ENCODE measurements at places on chromosomes 4 and X.

GRCh38 chr4:65495439-65495838 lies 174.8 kb downstream of the EPHA5 start:
- no peak for DNase-seq

DNA sequence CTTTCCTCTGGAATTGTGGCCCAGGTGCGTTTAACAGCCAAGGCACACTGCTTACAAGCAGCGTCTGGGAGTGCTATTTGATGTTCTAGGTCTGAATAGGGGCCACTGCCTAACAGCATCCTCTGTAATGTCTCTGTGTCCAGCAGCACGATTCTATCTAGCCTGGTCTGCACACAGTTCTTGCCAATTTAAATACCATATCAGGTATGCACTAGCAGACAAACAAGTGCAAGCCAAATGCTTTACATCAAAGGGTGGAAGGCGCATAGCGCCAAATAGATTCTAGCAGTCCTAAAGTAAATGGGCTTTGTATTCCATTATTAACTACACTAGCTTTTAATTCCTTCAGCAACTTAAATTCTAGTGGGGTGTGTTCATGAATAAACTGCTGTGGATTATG lies 15.8 kb upstream of the UGDH start:
- no peak for DNase-seq

- no peak for DNase-seq
Measured at GRCh38 chr4:54400802-54401201, 171.7 kb downstream of the PDGFRA start.

GRCh38 chr4:53592686-53593501 lies 1.6 kb upstream of the LNX1 start:
- no peak for DNase-seq

DNA sequence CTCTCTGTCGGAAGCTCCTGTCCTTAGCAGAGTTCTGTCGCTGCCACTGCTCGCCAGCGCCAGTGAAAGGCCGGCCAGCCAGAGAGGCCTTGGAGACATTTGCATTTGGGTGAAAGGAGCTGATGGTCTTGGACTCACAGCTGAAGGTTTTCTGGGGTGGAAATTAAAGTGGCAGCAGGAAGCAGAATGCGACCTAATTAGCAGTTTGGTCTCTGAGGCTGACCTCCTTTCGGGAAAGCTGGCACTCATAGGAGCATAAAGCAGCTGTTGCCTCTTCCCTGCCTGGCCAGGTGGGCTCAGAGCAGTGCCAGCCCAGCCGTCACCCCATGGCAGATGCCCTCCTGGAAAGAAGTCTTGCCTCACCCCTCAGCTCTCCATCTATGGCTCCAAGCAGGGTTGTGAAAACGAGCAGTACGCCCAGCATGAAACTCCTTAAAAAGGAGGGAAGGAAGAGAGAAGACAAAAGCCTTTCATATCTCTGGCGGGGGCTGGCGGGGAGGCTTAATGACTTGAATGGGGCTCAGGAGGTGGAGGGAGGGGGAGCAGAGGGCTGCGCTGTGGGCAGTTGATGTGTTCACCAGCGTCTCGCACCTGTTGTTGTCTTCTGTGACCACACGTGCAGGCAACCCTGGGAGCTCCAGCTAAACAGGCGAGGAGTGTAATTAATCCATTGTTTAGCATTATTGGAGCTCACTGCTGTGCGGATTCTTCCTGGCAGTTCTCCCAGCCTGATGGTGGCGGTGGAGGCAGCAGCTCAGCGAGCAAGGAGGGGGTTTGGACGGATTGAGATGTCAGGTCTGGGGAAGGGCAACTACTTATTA lies 264.0 kb downstream of the MID1IP1 start:
- DNase-seq = no peak

DNA sequence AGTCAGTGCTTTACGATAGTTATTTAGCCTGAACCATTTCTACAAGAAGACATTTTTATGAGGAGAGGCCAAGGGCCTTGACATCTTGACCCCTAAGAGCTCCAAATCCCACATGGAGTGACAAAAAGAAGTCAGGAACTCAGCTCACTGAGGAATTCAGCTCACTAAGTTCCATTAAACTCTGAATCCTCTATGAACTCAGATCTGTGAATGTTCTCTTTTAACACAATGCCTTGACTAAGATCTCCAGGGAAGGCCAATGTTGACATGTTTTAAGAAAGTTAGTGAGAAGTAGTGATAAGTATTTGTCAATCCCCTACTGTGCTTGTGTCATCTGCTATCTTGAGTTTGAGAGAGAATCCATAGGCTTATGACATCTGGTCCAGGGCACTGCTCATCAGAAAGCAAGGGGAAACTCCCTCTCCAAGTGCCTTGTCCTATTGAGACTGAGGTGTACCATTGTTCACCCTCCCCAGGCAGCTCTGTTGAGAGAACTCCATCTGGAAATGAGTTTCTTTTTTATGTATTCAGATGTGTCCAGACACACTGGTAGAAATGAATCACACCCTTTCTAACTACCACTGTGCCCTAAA lies 68.7 kb upstream of the PCDH19 start:
- no peak for DNase-seq

GRCh38 chrX:118632862-118633261 lies 94.5 kb upstream of the IL13RA1 start:
- DNase-seq = no peak

DNA sequence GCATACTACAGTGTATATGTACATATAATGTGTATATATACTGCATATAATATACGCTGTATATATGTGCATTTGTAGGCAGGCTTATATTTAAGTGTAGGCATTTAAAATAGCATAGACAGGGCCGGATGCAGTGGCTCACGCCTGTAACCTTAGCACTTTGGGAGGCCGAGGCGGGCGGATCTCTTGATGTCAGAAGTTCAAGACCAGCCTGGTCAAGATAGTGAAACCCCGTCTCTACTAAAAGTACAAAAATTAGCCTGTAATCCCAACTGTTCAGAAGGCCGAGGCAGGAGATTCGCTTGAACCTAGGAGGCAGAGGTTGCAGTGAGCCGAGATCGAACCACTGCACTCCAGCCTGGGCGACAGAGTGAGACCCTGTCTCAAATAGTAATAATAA lies 78.4 kb downstream of the JAKMIP1 start:
- no peak for DNase-seq

- DNase-seq = no peak
Measured at GRCh38 chr4:47349326-47349725, 114.2 kb downstream of the COMMD8 start.

- DNase-seq = no peak
Measured at GRCh38 chrX:108312957-108313356, 125.3 kb downstream of the COL4A6 start.

- no peak for DNase-seq
Measured at GRCh38 chr4:79178760-79179159, 147.1 kb downstream of the NAA11 start.

- DNase-seq = no peak
Measured at GRCh38 chr4:179398414-179398813, 1956.2 kb upstream of the AGA start.

GRCh38 chr4:16055873-16056272 lies 27.9 kb downstream of the PROM1 start:
- no peak for DNase-seq

GRCh38 chr4:39729557-39729956 lies 31.6 kb downstream of the UBE2K start:
- DNase-seq = no peak

GRCh38 chr4:82097504-82097903 lies 276.3 kb downstream of the HNRNPD start:
- DNase-seq = no peak

- DNase-seq = no peak
Measured at GRCh38 chr4:1122505-1122904, 9.1 kb upstream of the RNF212 start.

- DNase-seq = no peak
Measured at GRCh38 chrX:132365490-132365889, 123.3 kb downstream of the MBNL3 start.

DNA sequence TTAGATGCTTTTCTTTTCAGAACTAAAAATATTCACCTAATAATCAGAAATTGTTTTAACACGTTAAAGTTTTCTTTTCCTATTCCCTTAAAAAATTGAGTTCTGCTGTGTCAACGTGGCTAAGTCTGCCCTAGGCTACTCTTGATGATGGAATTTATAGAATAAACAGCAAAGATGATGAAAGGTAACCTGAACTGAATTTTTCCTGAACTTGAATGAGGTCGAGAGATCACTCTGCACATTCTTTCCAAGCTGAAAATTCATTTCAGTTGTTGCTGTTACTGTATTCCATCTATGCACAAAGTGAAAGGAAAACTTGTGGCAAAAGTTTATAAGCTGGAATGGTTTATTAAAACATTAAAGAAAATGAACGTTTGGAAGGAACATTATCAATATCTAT lies 245.9 kb upstream of the GIMD1 start:
- DNase-seq = no peak

- DNase-seq = no peak
Measured at GRCh38 chrX:37854748-37855147, 7.4 kb upstream of the DYNLT3 start.

- no peak for DNase-seq
Measured at GRCh38 chr4:10022346-10023049, 1.2 kb upstream of the SLC2A9 start.

- DNase-seq = no peak
Measured at GRCh38 chr4:169420291-169420690, 149.5 kb upstream of the SH3RF1 start.

GRCh38 chrX:71256051-71256450 lies 2.1 kb upstream of the ZMYM3 start:
- no peak for DNase-seq

DNA sequence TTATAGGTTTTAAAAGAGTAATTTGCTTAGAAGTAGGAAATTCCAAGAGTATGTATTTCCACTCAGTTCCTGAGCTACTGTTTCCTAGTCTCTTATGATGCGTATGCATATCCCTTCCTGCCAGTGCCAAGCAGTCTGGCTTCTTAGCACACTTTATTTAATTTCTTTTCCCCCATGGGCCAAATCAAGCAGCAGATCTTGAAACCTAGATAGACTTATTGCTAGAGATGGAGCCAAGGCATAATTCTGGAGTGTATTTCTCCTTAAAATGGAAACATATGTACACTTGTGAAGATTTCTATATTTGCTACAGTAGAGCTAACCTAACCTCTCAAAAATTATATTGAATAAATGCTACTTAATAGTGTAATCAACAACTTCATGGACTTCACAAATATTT lies 2337.6 kb downstream of the PCDH7 start:
- no peak for DNase-seq

GRCh38 chrX:104370089-104370488 lies 115.4 kb upstream of the ESX1 start:
- no peak for DNase-seq

- DNase-seq = no peak
Measured at GRCh38 chrX:18016941-18017340, 155.8 kb upstream of the RAI2 start.

DNA sequence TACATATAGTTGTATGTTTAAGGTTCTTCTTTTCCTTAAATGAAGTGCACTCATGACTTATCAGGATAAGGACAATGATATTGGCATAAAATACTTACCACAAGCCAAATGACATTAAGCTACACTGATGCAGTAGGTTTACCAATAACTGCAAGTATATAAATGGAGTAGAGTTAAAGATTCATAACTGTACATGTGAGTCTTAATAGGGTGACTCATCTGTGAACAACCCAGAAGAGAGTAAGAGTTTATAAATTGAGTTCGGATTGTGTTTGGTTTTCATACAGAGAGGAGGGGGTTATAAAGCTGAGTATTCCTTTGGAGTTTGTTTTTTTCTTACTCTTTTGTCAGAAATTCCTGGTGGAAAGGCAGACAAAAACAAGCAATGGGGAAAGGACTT lies 144.8 kb downstream of the TLL1 start:
- no peak for DNase-seq

GRCh38 chr4:171430495-171430894 lies 382.7 kb upstream of the GALNTL6 start:
- DNase-seq = no peak

GRCh38 chr4:141417387-141417786 lies 196.7 kb downstream of the ZNF330 start:
- no peak for DNase-seq

- DNase-seq = no peak
Measured at GRCh38 chr4:54568184-54568583, 89.6 kb upstream of the KIT start.

- no peak for DNase-seq
Measured at GRCh38 chr4:3091464-3091863, 17.0 kb downstream of the HTT start.

GRCh38 chrX:9566150-9566621 lies 101.3 kb downstream of the TBL1X start:
- DNase-seq = no peak

DNA sequence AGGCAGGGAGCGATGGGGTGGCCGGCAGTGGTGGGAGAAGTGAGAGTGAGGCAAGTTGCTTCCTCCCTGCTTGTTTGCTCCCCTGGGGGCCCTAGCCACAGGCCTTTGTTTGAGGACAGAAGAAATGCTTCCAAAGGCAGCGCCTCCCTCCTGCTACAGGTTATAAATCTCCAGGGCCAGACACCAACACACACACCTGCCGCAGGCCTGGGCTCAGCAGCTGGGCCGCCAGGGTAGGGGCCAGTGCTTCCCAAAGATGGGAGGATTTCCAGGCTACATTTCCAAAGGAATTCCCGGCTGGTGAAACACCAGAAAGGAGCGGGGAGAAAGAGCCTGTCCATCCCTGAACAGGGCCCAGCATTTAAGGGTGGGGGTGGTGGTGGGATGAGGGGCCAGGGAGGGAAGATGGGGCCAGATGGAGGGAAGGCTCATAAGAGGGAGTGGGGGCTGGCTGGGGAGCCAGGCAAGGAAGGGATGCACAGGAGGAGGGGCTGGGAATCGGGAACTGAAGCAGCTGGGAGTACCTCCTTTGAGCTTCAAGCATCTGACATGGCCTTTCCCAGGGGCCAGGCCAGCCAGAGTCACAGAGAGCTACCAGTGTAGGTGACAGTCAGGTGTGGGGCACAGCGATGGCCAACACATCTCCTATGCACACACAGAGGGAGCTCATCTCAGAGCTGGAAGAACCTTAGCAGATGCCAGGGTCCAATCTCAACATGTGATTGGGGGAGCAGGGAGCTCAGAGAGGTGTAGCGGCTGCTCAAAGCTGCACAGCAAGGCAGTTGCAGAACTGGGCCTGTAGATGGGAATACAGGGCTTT lies 143.9 kb downstream of the PJA1 start:
- no peak for DNase-seq

GRCh38 chr4:30720661-30721184 lies 554 bp downstream of the PCDH7 start:
- no peak for DNase-seq

DNA sequence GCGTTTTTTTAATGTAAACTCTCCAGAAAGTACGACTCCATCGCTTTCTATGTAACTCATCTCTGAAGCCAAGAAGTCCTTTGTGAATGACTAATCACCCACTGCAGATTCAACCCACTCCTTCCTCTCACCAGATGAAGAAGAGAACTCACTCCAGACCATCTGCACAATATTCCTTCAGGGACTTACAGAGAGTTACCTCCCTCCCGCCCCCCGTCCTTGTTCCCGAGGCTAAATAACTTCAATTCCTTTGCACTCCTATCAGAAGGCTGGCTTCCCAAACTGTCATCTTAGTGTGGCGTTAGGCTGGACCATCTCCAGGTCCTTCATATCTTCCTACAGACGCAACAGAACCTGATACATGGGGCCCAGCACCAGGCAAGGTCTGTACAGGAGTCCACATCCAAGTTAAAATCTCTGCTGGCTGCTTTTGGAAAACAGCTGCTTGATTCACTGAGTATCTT lies 82.4 kb downstream of the AFAP1 start:
- no peak for DNase-seq

GRCh38 chr4:140126261-140126660 lies 27.7 kb downstream of the MAML3 start:
- no peak for DNase-seq

All from natural killer cell (primary cell).